ENCODE measurements at places on chromosomes 1 and 21.
A peak's percentile ranks its signal among the peaks of the same experiment; 100 is the strongest.

- DNase-seq = no peak
Measured at GRCh38 chr1:156246241-156246780, 1.5 kb downstream of the PAQR6 start.

DNA sequence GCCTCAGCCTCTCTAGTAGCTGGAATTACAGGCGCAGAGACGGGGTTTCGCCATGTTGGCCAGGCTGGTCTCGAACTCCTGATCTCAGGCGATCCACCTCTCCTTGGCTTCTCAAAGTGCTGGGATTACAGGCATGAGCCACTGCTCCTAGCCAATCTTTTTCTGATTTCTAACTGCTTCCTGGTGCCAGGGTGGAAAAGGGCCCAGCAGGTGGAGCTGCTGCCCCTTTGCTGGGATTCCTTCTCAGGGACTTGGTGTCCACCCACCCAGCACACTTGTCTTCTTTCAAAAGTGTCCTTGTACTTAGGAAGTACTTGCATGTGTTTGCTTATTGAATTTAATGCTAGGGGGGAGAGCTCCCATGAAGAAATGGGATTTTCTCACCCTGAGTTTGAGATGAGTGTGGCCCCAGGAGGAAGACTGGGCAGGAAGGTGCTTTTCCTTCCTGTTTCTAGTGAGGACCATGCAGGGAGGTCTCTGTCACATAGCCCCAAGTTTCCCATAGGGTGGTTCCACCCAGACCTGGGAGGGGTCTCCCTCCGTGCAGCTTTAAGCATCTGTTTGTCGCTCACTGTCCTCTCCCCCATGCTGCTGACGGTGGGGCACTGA, 14.2 kb downstream of the UTP11 start:
- no peak for DNase-seq

- DNase-seq = no peak
Measured at GRCh38 chr21:45367402-45368351, 37.3 kb upstream of the COL18A1 start.

GRCh38 chr1:8875216-8875861, 3.1 kb downstream of the ENO1 start:
- DNase-seq = no peak

DNA sequence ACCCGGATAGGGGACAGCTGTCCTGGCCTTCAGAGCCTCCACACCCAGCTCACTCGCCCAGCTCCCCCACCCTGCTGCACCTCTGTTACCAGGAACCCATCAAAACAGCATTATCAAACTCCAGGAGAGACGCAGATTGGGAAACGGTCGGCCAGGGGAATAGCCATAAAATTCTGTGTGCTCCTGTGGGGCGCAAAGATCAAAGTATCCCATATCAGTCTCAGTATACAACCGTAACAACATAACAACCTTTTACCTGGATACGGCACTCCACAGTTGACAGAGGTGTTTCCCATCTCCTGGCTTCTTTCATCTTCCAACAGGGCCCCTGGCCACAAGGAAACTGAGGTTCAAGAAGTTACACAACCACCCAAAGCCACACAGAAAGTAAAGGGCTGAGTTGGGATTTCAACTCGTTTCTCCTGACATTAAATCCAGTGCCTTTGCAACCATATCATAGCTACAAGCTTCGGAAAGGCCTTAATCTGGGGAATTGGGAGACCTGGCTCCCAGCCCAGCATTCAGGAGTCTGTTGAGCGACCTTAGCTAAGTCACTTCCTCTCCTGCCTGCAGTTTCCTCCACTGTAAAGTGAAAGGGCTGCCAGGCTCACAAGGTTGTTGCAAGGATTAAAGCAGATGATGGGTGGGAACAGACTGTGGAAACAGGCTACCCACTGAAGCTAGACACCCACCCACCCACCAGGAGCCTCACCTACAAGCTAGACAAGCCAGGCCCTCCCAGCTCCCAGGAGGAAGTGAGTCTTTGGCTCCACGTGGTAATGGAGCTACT, 8.1 kb upstream of the EPHB2 start:
- DNase-seq = no peak

- DNase-seq = no peak
Measured at GRCh38 chr1:78854556-78854955, 152.0 kb downstream of the ADGRL4 start.

GRCh38 chr1:86991549-86992186, 77.2 kb downstream of the HS2ST1 start:
- DNase-seq = no peak

- DNase-seq = no peak
Measured at GRCh38 chr1:96519851-96520578, 201.6 kb upstream of the PTBP2 start.

DNA sequence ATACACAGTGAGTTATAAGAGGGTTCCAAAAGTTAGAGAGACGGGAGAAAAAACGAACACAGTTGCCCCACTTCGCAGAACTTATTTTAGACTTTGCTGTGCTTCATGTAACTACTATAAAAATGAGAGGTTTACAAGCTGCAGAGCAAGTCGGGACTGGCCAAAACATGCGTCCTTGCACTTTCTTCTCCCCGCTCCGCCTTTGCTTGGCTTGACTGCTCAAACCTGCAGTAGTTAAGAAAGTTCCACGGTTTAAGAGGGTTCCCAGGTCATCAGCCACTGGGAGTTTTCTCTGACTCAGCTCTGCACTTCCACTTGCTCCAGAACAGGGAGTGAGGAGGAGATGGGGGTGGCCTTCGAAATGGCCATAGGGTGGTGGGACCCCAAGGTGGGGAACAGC, 36.2 kb downstream of the CLIC6 start:
- DNase-seq = no peak

GRCh38 chr21:22965455-22966135, 1967.4 kb downstream of the NCAM2 start:
- DNase-seq = no peak

- DNase-seq = no peak
Measured at GRCh38 chr1:58156124-58156468, 390.4 kb downstream of the OMA1 start.

DNA sequence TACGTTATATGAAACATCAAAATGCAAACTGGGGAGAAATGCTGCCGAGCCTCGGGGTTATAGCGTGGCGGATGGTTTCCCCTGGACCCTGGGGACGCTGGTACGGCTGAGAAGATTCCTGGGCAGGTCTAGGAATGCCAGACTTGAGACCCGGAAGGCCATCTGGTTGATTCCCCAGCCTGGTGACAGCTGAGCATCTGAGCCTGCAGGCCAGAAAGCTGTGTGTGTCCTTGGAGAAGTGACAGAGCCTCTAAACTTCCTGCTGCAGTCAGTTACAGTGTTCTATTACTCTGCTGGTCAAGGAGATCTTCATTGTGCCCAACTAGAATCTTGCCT, 2.3 kb downstream of the VASH2 start:
- no peak for DNase-seq

DNA sequence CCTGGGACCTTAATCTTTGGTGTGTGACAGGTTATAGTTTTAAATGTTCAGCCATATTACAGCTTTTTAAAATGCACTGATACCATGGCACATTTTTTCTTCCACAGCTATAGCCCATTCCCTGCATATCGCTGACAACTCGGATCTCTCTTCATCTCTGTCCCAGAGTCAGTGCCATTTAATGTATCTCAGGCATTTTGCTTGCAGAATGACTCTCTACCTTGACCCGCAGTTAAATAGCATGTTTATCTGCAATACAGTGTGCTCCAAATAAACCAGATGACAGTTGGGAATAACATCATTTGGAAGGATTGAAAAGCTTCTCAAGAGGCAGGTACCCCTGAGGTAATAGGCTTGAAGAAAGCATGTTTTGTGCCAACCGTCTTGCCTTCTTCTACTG, 99.8 kb upstream of the USH2A start:
- no peak for DNase-seq

DNA sequence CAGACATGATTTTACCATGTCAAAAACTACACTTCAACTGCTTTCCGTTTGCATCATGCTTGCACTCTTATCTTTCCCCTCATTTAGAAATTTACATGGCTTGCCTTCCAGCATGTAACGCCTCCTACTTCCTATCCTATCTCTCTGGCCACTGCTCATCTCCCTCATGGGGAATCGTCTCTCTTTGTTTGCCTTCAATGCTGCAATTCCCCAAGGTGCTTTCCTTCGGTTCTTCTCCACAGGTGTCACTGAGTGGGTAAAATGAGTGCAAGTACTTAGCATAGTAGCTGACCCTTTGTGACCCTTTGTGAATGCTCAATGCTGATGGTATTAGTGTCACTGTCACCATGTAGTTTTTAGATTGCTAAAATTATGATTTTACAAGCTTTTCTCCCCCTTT, 63.1 kb downstream of the APP start:
- DNase-seq = no peak

DNA sequence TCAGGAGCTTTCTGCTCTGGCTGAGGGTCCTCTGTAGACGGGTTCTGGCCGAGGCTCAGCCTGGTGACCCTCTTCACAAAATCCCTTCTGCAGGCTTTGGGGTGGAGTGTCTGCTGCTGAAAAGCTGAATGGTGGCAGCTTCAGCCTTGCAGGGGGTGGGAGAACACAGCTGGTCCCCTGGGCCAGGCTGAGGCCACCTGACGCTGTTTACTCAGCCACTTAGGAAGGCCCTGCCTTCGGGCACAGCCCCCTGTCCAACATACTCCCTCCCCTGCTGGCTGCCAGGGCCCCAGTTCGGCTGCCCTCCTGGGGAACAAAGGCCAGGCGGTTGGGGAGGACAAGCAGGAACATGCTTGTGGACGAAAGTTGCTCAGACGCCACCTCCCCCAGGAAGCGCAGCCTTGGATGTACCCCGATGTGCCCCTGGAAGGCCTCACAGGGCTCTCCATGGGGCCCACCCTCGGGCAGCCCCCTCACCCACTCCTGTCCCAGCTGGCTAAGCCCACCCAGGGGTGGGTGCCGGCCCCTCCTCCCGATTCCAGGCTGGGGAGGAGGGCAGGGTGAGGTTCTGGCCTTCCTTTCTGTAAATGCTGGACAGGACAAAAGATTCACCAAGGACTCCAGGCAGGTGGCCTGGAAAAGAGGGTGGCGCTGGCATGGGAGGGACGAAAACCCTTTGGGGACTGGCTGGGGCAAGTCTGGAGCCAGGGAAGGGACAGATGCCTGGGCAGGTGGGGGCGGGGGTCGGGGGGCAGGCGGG, at the start of gene ANKRD65:
Gene ANKRD65 (minus strand): TSS at position 130 of the 760 bp plus-strand sequence. CDS start 271 bp downstream, outside the sequence.
- no peak for DNase-seq

- DNase-seq = no peak
Measured at GRCh38 chr1:89839516-89839915, 18.7 kb downstream of the LRRC8D start.

- no peak for DNase-seq
Measured at GRCh38 chr1:46692811-46693770, 21.4 kb downstream of the TEX38 start.

GRCh38 chr1:88916883-88917282, 25.5 kb upstream of the GTF2B start:
- DNase-seq = no peak

- no peak for DNase-seq
Measured at GRCh38 chr21:46475296-46475695, 16.6 kb downstream of the DIP2A start.

DNA sequence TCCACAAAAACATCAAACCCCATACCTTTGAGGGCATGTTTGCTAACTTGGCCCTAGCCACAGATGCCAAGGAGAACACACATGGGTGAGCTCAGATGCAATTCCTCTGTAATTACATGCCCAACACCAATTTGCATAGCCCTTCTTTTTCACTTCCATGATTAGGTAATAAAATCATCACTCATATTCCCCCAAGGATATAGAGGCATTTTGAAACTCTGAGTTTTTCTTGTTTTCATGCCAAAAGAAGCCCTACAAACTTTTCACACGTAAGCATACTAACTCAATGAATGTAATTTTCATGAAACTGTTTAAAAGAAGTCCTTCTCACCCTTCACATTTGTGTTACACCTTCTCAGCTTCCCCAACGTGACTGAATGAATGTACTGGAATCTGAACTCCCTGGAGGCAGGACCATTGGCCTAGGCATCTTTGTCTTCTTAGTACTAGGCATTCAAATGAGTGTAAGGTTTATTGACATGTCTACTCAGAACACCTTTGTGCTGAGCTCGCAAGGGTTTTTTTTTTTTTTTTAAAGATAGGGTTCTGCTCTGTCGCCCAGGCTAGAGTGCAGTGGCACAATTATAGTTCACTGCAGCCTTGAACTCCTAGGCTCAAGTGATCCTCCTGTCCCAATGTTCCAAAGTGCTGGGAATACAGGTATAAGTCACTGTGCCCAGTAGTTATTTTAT, 31.0 kb downstream of the FBXO42 start:
- no peak for DNase-seq

DNA sequence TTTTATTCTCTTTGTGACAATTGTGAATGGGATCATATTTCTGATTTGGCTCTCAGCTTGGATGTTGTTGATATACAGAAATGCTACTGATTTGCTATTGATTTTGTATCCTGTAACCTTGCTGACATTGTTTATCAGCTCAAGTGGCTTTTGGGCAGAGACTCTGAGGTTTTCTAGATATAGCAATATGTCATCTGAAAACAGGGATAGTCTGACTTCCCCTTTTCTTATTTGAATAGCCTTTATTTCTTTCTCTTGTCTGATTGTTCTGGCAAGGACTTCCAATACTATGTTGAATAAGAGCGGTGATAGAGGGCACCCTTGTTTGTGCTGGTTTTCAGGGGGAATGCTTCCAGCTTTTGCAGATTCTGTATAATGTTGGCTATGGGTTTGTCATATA, 150.8 kb downstream of the FASLG start:
- no peak for DNase-seq

- DNase-seq = peak; percentile 80
Measured at GRCh38 chr1:8873506-8874229, 4.8 kb downstream of the ENO1 start.

DNA sequence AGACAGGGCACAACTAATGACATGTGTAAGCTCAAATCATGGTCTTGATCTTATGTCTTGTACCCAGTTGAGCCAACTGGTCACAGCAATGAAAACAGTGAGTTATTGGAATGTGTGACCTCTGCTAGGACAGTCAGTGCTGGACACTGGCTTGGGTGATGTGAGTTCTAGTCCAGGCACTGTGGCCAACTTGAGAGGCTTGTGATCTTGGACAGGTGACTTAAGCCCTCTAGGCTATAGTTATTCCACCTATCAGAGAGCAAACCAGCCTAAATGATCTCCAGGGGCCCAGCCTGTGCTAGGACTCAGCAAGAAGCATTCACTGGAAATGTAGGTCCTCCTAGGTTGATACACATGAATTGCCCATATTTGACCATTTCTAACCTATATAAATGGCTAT, 1.1 kb downstream of the KCNE2 start:
- DNase-seq = no peak

- DNase-seq = no peak
Measured at GRCh38 chr1:8536515-8536914, 218.6 kb downstream of the SLC45A1 start.

GRCh38 chr1:198174297-198174696, 17.5 kb downstream of the NEK7 start:
- no peak for DNase-seq

DNA sequence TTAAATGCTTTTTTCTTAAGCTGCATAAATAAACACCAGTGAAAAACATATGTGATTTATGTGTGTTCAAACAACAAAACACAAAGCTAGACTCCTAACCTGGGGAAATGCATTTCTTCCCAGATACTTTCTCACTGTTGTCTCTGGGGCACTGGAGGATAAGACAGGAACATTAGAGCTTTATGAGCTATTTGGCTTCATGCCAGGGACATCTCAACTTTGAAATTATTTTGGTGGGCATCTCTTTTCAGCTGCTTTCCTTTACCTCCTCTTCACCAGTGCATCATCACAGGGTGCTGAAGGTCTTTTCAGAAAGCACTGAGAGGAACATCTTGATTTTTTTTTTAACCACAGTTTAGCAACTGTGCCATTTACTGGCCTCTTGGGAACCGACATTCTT, 212.9 kb downstream of the DNM3 start:
- no peak for DNase-seq

- DNase-seq = no peak
Measured at GRCh38 chr1:160745551-160745950, 6.5 kb downstream of the SLAMF7 start.

GRCh38 chr1:153882296-153882912, 40.4 kb downstream of the GATAD2B start:
- DNase-seq = no peak

All from SIG-M5 (cell line).